ENCODE measurements at places on chromosomes 3 and 15. TPM values are rescaled to one million over a fixed set of nuclear protein-coding genes. Genes with fewer than 3 reads are reported as not detected.

GRCh38 chr3:100120012-100120411 lies 5.7 kb upstream of the FILIP1L start:
- H3K27ac ChIP-seq = no peak overlapping the region
- H3K36me3 ChIP-seq = no peaks in the 10 kb centered on the region
- H3K27me3 ChIP-seq = no peaks in the 10 kb centered on the region
- DNase-seq = no peak
- H3K4me1 ChIP-seq = peaks cover 22% of the 10 kb centered on the region

DNA sequence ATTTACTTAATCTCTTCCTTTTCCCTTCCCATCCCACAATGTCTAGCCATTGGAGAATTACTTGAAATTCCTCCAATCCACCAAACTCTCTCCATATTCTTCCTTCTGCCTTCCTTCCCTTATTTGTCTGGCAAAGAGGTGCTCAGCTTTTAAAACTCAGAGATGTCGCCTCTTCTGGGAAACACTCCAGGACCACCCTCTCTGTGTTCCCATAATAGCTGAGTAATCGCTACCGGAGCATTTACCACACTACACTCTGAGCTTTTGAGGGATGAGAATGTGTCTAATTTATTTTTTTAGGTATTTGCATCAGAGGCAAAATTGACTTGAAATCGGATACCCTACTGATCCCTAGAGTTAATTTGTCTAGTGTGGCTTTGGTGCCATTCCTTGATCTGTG lies 245.7 kb upstream of the TPRG1 start:
- peaks cover 5% of the 10 kb centered on the region for H3K4me1 ChIP-seq
- no peak overlapping the region for H3K4me3 ChIP-seq
- H3K36me3 ChIP-seq = no peaks in the 10 kb centered on the region
- DNase-seq = no peak
- H3K27ac ChIP-seq = no peak overlapping the region
- no peaks in the 10 kb centered on the region for H3K27me3 ChIP-seq

Gene BLM
- 2.6 TPM for polyA plus RNA-seq

GRCh38 chr15:100192097-100193080 lies 149.4 kb downstream of the ADAMTS17 start:
- no peaks in the 10 kb centered on the region for H3K4me1 ChIP-seq
- no peaks in the 10 kb centered on the region for H3K27me3 ChIP-seq

Gene MESP2
- polyA plus RNA-seq = 1.1 TPM

- DNase-seq = no peak
- H3K36me3 ChIP-seq = no peaks in the 10 kb centered on the region
- H3K27me3 ChIP-seq = peaks cover 2% of the 10 kb centered on the region
- no peaks in the 10 kb centered on the region for H3K4me1 ChIP-seq
- no peak overlapping the region for H3K27ac ChIP-seq
- no peak overlapping the region for H3K4me3 ChIP-seq
Measured at GRCh38 chr3:45188719-45189659, 37.1 kb downstream of the TMEM158 start.

Gene CTXND1
- polyA plus RNA-seq = 0.27 TPM

DNA sequence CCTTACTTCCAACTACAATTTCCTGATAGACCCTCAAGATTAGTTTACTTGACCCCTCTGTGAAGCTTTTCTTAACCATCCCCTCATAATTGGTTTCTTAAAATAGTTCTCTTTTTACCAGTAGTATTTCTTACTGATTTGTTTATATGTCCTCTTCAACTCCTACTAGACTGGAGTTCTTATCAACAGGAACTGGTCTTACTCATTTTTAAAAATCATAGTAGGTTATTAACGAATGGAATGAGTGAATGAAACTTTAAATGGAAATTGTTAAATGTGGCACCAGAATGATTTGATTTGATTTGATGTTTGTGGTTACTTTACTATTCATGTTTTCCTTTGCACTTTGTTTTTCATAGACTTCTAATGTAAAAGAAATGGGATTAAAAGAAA lies 91.5 kb downstream of the NEO1 start:
- peaks cover 4% of the 10 kb centered on the region for H3K4me1 ChIP-seq
- DNase-seq = no peak
- H3K27ac ChIP-seq = no peak overlapping the region
- H3K4me3 ChIP-seq = no peak overlapping the region
- H3K27me3 ChIP-seq = no peaks in the 10 kb centered on the region

DNA sequence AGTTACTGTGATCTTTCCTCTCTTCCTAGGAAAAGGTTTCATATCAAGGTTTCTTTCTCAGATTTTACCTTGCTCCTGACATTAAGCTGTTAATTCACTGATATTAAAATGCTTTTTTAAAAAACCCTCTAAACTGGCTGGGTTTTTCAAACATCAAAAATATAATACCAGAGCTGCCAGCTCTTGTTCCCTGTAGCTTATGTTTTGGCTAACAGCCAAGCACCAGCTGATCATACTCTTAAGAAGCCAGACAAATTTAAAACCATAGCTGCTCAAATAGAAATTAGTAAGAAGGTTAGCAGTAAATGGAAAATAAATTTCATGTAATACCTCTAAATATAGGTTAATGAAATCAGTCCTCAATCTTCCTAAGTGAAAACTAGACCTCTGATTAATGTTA lies 657.5 kb downstream of the GRM7 start:
- H3K4me1 ChIP-seq = no peaks in the 10 kb centered on the region
- no peak overlapping the region for H3K4me3 ChIP-seq
- no peaks in the 10 kb centered on the region for H3K36me3 ChIP-seq
- DNase-seq = peak; percentile 55
- H3K27ac ChIP-seq = no peak overlapping the region

DNA sequence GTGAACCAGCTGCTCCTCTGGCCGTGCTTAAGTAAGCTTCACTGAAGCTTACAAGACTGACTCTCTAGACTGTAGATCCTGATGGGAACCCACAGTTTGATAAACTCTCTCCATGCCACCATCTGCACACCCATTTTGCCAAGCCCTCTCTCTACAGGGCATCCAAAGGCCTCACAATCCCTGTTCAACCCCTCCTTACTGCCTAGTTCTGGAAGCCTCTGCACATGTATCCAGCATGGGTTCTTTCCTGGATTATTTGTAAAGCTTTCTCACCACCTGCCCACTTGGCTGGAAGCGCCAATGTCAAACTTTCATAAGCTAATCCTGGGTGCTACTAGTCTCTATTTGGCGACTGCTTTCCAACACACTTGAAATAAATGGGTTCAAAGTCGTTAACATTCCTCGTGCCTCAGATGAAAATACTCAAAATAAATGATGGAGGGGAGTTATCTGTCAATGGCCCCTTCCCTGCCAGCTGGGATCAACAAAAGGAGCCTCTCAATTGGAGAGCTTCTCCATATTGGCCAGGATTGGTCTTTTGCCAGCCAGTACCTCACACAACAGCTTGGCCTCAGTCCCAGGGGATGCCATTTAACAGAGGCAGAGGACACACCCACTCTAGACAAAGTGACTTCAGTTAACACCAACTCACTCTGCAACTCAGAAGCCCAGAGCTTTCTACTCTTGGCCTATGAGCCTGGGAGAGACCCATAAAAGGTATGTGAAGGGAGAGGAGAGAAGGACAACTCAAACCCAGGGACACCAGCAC lies 48.1 kb downstream of the SH3BP5 start:
- no peak overlapping the region for H3K27ac ChIP-seq
- H3K4me1 ChIP-seq = peaks cover 5% of the 10 kb centered on the region
- H3K4me3 ChIP-seq = no peak overlapping the region
- H3K27me3 ChIP-seq = no peaks in the 10 kb centered on the region
- H3K36me3 ChIP-seq = no peaks in the 10 kb centered on the region

- H3K36me3 ChIP-seq = no peaks in the 10 kb centered on the region
- peaks cover 52% of the 10 kb centered on the region for H3K4me1 ChIP-seq
- H3K27me3 ChIP-seq = no peaks in the 10 kb centered on the region
Measured at GRCh38 chr3:187027531-187028278, 97.4 kb downstream of the ST6GAL1 start.

Gene AADACL2
- polyA plus RNA-seq = not detected

DNA sequence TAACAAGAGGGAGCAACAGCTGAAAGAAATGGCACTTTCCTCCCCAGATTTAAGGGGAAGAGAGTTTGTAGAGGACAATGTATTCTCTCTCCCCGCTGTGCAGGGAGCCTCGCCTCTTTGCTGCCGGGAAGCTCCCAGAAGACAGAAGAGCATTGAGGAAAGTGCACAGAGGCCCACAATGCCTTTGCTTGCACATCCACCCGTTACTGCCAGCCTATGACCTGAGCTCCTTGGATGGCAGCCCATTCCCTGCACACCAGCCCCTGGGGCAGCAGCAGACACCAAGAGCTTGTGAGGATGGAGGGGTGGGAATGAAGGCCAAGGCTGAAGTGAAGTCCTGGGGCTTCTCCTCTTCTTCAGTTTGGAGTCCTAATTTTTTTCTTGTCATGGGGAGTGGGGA lies 67.0 kb downstream of the CLDN11 start:
- no peak overlapping the region for H3K27ac ChIP-seq
- DNase-seq = no peak
- no peak overlapping the region for H3K4me3 ChIP-seq
- no peaks in the 10 kb centered on the region for H3K4me1 ChIP-seq
- no peaks in the 10 kb centered on the region for H3K27me3 ChIP-seq
- no peaks in the 10 kb centered on the region for H3K36me3 ChIP-seq

DNA sequence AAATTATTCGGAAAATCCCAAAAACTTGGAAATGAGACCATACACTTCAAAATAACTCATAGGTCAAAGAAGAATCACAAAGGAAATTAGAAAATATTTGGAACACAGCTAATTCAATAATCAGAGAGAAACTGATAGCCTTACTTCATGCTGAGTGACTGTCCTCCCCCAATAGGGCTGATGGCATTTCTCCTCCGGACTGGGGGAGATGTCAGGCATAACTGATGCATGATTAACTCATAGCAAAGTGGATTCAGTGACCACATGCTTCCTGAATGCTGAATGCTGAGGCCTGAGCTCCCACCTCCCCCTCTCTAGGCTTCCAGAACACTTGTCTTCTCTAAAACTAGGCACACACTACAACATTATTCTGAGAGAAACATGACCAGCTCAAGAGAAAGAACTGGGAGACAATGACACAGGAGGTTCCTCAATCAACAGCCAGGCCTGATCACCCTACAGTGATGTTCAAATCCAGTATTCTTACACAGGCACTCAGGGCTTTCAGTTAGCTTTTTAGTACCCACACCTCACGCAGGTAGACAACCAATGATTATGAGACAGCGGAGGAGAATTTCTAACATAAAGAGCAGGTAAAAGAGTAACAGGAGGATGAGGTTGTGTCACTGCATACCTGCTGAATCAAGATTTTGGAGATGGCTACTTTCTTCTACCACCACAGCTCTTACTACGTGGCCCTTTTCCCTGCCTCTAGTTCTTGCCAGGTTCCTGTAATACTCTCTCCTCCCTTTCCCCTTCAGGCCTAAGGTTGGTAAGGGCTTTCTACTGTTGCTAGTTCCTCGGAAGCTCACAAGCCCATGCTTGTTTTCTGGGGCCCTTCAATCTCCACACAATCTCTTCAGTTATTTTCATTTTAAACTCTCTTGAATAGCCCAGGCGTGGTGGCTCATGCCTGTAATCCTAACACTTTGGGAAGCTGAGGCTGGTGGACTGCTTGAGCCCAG lies 96.1 kb downstream of the FMN1 start:
- no peaks in the 10 kb centered on the region for H3K36me3 ChIP-seq
- DNase-seq = no peak
- peaks cover 16% of the 10 kb centered on the region for H3K4me1 ChIP-seq
- H3K27ac ChIP-seq = no peak overlapping the region
- H3K27me3 ChIP-seq = no peaks in the 10 kb centered on the region
- no peak overlapping the region for H3K4me3 ChIP-seq

DNA sequence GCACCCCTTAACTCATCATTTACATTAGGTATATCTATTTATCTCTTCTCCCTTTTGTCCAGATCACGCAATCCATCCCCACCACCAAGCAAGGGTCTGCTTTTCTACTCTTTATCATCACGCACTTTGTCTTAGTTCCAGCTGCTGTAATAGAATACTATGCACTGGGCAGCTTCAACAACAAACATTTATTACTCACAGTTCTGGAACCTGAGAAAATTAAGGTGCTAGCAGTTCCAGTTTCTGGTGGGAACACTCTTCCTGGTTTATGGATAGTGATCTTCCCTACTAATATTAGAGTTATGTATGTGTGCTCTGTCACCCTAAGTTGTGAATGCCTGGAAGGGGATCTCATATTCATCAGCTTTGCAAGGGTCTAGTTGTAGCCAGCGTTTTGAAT lies 687.0 kb downstream of the NTRK3 start:
- no peaks in the 10 kb centered on the region for H3K36me3 ChIP-seq
- no peaks in the 10 kb centered on the region for H3K4me1 ChIP-seq
- no peak for DNase-seq
- H3K4me3 ChIP-seq = no peak overlapping the region
- H3K27me3 ChIP-seq = no peaks in the 10 kb centered on the region

GRCh38 chr3:76266511-76266910 lies 481.2 kb upstream of the ZNF717 start:
- no peaks in the 10 kb centered on the region for H3K36me3 ChIP-seq
- H3K27me3 ChIP-seq = no peaks in the 10 kb centered on the region
- H3K27ac ChIP-seq = no peak overlapping the region

Gene PPP1R14D
- polyA plus RNA-seq = not detected

DNA sequence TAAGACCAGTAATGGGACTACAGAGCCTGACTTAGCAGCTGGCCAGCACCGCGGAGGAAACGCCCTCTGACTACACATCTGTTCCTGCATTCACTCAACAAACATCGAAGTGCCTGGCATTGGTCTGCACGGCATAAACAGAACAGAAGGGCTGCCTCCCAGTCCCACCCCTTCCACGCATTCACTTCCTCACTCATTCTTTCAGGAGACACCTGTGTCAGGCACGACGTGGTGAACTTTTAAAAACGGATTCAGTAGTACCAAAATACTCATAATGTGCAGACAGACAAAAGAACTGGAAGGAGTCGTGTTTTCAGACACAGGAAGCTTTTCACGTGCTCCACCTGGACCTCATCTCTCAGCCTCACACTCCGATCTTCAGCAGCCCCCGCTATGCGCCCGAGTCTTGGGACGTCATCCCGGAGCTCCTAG lies 123.3 kb downstream of the XXYLT1 start:
- no peaks in the 10 kb centered on the region for H3K36me3 ChIP-seq
- H3K27me3 ChIP-seq = no peaks in the 10 kb centered on the region
- DNase-seq = peak; percentile 37
- no peak overlapping the region for H3K27ac ChIP-seq
- H3K4me1 ChIP-seq = peaks cover 16% of the 10 kb centered on the region
- no peak overlapping the region for H3K4me3 ChIP-seq

DNA sequence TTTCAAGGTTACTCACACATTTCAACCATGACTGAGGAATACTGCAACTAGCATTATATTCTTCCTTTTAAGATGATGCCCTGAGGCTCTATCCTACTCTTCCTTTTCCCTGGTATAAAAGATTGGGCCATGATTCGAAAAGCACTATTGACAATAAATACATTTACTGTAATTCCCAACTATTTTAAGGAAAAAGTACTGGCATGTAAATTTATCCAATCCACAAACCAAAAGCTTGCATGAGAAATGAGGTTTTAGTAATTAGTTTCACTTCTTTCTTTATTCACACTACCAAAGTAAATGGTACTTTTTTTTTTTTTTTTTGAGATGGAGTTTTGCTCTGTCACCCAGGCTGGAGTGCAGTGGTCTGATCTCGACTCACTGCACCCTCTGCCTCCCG lies 310.2 kb downstream of the LRRC3B start:
- H3K36me3 ChIP-seq = no peaks in the 10 kb centered on the region
- no peak overlapping the region for H3K4me3 ChIP-seq
- no peaks in the 10 kb centered on the region for H3K4me1 ChIP-seq
- no peak overlapping the region for H3K27ac ChIP-seq
- DNase-seq = no peak

GRCh38 chr15:69058830-69059556 lies 44.5 kb downstream of the NOX5 start:
- peaks cover 10% of the 10 kb centered on the region for H3K4me1 ChIP-seq
- no peaks in the 10 kb centered on the region for H3K36me3 ChIP-seq
- peaks cover 15% of the 10 kb centered on the region for H3K27me3 ChIP-seq
- no peak overlapping the region for H3K4me3 ChIP-seq

- no peak overlapping the region for H3K4me3 ChIP-seq
- DNase-seq = no peak
- H3K27ac ChIP-seq = no peak overlapping the region
- H3K36me3 ChIP-seq = no peaks in the 10 kb centered on the region
- no peaks in the 10 kb centered on the region for H3K27me3 ChIP-seq
Measured at GRCh38 chr3:164190566-164190965, 887.7 kb downstream of the SI start.
